ENCODE measurements at places on chromosomes 4 and X. TPM values are rescaled to one million over a fixed set of nuclear protein-coding genes. Genes with fewer than 3 reads are reported as not detected.

DNA sequence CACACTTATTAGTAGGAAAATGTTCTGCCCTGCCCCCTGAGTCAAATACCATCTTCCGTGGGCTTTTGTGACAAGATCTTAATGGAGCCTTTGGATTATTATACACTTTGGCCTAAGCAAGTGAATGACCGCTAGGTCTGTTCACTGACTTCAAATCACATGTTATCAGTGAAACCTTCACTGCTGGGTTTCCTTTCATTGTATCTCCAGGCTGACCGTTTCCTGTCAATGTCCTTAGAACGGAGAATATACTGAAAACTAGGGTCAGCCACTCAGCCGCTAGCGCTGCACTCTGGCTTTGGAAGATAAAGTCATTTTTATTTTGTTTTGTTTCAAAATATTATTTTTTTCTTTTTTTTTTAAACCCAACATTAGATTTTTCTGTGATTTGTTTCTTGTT, 107.0 kb upstream of the TLL1 start:
- ATAC-seq, result no peak

- peak; percentile 39 for ATAC-seq
These were observed 43.8 kb downstream of the PALLD start for GRCh38 chr4:168540503-168541265.

- ATAC-seq, result peak; percentile 10
These were observed at the start of gene NLGN3 for GRCh38 chrX:71144651-71145050. TSS of gene NLGN3 (plus strand) at chrX:71144841. CDS start at chrX:71147750, 2,909 bp downstream.

DNA sequence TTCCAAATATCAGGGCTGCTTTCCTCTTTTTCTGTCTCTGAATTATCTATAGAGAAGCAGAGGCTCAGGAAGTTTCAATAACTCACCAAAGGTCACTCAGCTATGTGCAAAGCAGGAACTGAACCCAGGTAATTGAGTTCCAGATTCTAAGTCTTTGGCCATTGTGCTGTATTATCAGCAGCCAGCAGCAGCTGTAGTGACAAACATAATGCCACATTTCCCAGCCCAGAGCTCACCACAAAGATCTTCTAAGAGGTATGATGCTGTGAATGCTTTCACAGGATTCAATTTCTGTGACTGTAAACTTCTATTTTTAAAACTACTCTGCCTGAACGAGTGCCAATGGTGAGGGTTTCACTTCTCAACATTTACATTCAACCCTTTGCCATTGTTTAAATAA, 56.4 kb downstream of the SPOCK3 start:
- ATAC-seq, result no peak

DNA sequence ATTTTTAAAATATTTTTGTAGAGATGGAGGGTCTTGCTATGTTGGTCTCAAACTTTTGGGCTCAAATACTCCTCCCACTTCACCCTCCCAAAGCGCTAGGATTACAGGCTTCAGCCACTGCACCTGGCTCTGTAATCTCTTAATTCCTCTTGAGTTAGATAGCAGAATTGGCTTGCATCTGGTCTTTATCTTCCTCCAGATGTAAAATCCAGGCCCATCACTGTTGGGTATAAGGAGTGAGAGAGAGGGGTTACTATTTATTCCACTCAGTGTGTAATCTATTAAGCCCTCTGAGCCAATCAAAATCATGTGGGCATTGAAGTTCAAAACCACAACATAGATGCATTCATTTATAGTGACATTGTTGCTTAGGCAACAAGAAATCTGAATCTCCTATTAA, 33.9 kb downstream of the ANK2 start:
- ATAC-seq, result no peak

DNA sequence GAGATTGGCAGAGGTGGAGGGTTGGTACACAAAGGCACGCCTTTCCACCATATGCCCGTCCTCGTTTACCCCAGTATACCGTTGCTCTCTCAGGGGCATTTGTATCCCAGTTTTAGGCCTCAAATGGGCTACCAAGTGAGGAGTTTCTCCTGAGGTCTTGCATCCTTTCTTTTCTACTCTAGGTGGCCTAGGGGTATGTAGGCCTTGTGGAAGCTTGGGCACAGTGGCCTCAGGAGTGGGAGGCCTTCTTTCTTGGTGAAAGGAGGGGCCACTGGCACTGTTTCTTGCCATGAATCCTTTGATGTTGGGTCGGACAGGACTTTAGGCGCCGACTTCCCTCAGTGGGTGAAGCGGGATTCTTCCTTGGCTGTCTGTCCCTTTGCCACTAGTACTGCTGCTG, 15.3 kb upstream of the MAGIX start:
- ATAC-seq, result no peak

DNA sequence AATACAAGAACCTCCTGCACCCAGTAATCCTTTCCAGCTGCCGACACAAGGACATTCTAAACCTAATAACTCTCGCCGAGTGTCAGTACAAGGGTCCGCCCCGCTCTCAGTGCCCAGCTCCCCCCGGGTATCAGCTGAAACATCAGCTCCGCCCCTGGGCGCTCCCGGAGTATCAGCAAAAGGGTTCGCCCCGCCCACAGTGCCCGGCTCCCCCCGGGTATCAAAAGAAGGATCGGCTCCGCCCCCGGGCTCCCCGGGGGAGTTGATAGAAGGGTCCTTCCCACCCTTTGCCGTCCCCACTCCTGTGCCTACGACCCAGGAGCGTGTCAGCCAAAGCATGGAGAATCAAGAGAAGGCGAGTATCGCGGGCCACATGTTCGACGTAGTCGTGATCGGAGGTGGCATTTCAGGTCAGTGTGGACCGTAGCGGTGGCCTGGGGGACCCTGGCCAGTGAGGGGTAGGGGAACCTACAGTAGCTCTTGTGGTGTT, at the start of gene MAOA:
MAOA (plus strand) TSS at position 295 of the 490 bp plus-strand sequence; CDS start at position 338, 43 bp downstream.
- peak; percentile 60 for ATAC-seq

Gene C4orf51
- total RNA-seq, result not detected

Gene IRF2
- 19.1 TPM for total RNA-seq

Gene BST1
- 0.80 TPM for total RNA-seq

Gene FANCB
- 2.8 TPM for total RNA-seq

Gene LINC00632
- total RNA-seq, result 3.1 TPM

GRCh38 chr4:164526933-164527583, 226.9 kb upstream of the SMIM31 start:
- peak; percentile 87 for ATAC-seq

- no peak for ATAC-seq
These were observed 653 bp downstream of the HHIP start for GRCh38 chr4:144646523-144647094.

Gene TGIF2LX
- not detected for total RNA-seq

DNA sequence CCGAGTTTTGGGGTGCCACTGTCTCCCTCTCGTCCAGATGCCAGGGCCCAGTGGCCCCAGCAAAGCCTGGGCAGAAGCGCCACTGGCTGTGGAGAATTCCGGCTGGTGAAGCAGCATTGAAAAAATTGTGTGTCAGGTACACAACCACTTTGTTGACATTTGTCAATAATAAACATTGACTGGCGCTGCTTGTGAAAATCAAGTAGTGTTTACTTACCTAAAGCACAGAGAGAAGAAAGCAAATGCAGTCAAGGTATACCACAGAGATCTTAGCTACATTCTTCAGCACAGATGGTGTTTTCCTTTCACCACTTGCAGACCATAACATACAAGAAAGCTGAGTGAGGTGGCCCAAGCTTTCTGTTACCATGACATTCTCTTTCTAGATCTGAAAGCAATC, 14.5 kb upstream of the SLC7A11 start:
- no peak for ATAC-seq

Gene PAGE2B
- not detected for total RNA-seq

DNA sequence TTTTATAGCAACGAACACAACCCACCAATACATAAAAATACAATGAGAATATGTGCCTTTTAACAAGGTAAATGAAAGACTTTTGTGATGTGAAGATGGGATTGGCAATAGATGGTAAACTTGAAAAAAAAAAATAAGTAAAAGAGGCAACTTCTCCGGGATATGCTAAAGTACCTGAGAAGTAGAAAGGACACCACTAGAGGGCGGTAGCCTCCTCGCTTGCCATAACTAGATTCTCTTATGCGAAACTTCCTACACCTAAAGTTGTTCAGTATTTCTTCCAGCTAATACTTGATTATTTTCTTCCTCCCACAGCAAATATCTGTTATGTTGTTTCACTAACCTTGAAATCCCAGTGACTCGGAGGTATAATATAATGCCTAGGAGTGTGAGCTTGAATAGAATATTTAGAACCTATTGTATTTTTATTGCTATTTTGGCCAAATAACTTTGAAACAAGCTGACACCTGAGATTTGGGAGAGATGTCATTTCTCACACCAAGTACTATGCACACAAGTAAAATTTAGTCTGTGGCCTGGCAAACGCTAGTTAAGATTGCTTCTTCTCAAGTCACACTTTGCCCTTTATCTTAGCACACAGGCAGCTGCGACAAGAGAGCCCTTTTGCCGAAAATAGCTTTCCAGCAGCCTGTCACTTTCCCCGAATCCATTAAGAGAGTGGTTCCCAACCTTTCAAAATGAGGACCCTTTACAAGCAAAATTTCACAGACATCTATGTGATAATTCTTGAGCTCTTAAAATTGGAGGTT, 44.9 kb upstream of the PDLIM5 start:
- peak; percentile 68 for ATAC-seq

DNA sequence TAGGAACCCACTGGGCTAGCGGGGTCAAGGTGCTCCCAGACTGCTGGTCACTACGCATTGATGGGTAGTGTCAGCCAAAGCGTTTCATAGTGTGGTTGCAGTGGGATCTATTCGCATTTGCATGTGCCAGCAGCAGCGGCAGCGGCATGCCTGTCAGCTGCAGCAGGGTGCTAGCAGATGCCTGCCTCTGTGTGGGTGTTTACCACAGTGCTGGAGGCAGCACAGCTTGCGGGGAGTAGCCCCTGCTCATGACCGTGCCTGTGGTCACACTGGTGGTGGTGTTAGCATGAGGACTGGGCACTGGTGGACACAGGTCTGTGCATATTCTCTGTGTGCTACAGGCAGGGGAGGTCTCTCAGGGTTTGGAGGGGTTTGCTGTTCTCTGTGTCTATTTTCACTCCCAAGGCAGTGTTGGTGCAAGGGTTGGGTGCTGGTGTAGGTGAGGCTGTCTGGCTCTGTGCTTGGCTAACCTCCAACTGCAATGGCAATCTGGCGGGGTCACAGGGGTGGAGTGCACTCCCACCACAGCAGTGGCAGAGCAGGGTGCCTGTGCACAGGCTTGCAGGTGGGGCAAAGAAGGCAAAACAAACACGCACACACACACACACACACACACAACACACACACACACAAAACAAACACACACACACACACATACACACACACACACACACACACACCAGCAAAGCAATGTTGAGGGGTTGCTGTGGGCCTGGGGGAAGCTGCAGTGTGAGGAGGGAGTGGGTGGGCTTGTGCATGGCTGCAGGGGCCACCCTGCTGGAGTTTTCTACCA, 184.4 kb downstream of the GLUD2 start:
- ATAC-seq, result no peak

- ATAC-seq, result no peak
These were observed 22.3 kb upstream of the CLOCK start for GRCh38 chr4:55568905-55569504.

DNA sequence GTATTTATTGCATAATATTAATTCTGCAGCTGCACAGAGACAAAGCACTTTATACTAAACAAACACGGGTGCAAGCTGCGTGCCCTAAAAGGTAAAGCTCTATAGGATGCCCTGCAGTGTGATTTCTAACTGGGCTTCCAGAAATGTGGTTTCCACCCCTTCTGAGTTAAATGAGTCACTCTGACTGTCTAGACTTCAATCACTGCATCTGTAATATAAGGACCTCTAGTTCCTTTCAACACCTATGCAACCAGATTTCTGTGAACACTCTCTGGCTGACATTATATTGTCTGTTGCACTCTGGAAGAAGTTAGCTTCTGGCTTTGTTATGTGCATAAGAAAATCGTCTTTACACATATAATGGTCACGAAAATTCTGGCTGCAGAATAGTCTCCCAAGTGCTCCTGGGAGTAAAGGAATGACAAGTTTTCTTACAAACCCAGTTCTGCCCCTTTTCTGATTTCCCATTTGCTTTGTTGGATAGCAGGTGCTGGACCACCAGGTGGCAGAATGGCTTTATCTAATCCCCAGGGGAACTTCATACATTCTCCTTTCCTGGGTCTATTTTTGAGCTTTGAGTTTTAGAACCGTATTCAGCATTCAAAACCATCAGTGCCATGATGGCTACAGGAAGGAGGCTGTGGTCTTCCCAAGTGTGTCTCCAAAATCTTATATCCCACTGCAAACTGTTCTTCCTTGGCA, 842.2 kb downstream of the STIM2 start:
- no peak for ATAC-seq

GRCh38 chr4:98691588-98691987, 33.2 kb upstream of the TSPAN5 start:
- ATAC-seq, result no peak

Gene PABPC5
- total RNA-seq, result not detected

Gene FRG2
- not detected for total RNA-seq

Gene COL4A6
- 3.1 TPM for total RNA-seq

Gene CT45A1
- total RNA-seq, result not detected

- ATAC-seq, result no peak
These were observed 16.5 kb downstream of the CYBB start for GRCh38 chrX:37796310-37796709.

- no peak for ATAC-seq
These were observed 83.3 kb upstream of the ANXA3 start for GRCh38 chr4:78468272-78468671.

Gene MCF2
- total RNA-seq, result not detected

DNA sequence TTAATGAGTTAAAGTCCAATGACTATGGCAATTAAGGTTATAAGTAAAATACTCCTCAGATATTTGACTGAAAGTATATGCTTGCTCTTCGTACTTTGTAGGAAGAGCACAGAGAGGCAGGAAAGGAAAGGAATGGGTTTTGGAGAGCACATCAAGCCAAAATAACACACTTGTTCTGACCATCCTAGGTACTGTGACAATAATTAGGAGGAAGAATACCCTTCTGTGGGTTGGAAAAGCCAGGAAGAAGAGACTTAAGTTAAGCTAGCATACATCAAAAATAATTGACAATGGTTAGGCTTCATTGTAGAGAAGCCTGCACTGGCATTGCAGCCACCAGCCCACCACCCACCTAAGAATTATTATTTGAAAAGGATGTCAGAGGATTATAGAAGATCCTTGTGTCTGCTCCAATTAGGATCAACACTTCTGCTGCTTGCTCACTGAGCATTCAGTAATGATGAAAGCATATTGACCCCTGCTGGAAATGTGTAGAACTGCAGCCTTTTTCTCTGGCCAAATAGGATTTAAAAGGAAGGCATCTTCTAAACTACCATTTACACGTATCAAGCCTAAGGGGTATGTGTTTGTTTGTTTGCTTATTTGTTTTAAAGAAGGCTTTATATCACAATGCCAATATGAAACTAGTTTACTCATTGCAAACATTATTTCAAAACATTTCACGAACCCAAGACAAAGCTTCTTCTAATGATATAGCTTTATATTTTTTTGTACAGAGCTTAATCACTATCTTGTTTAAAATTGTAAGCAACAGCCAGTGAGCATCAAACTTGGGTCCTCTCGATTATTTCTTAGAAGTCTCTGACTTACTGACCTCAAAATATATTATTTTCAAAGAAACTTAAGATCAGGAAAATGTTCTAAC, 286.2 kb upstream of the TET2 start:
- peak; percentile 71 for ATAC-seq

- peak; percentile 21 for ATAC-seq
These were observed 1.8 kb downstream of the SLC38A5 start for GRCh38 chrX:48468247-48468671.
